ENCODE measurements at places on chromosomes 11 and 22.
A peak's percentile ranks its signal among the peaks of the same experiment; 100 is the strongest.

DNA sequence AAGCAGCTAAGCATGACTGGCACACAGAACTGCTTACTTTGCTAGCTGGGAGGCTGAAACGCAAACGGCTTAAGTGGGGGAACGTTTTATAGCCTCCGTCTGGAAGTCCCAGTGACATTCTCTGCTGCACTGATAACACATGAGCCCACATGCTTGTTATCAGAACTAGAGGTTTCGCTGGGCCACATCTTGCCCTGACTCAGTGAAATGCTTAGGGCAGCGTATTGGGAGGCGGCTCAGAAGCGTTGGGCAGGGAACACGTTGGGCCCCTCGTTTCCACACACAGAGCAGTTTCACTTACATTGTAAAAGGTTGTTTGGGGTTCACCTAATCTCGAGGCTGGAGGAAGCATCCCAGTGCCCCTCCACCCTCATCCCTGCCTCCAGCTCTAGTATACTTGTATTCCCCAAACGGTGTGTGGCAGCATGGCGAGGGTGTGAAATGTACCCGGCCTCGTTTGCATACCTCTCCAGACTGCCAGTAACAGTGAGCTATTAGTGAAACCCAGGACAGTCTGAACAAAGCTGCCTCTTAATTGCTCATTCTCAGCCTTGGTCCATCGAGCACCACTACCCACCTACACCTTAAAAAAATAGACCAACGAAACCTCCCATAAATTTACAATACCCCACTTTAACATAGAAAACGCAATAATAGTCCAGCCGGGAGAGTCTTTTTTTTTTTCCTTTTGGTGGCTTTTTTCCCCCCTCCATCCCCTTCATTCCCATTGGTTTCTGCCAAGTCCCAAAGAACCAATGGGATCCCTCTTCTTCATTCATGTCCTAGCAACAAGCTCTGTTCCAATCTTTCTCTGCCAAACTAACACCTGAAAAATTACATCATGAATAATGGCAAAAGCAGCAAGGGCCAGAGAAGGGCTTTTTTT, 218.8 kb upstream of the SORL1-AS1 start:
- no peak for DNase-seq

GRCh38 chr11:117807482-117808327, 10.7 kb upstream of the DSCAML1 start:
- DNase-seq: peak; percentile 85

- DNase-seq: no peak
Observed at GRCh38 chr11:75463106-75463774, 30.2 kb upstream of the KLHL35 start.

- no peak for DNase-seq
Observed at GRCh38 chr11:129985823-129986222, 16.8 kb downstream of the PRDM10 start.

DNA sequence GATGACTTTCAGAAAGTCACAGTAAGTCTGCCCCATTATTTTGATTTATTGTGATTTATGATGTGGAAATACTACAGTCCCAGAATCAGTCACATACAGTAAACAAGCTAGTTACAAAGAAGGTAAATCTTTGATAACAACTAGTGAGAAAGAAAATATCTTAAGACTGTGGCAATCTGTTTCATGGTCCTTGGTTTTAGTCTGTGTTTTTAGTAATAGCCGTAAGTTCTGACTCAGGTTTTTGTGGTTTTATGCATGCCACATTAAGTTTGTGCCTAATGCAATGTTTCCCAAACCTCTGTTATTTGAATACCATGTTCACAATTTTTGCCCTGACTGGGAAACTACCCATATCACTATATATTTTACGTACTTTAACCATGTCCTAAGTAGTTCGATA, 6.7 kb downstream of the CEP295 start:
- no peak for DNase-seq

- DNase-seq: no peak
Observed at GRCh38 chr11:42779555-42779954, 532.2 kb upstream of the API5 start.

DNA sequence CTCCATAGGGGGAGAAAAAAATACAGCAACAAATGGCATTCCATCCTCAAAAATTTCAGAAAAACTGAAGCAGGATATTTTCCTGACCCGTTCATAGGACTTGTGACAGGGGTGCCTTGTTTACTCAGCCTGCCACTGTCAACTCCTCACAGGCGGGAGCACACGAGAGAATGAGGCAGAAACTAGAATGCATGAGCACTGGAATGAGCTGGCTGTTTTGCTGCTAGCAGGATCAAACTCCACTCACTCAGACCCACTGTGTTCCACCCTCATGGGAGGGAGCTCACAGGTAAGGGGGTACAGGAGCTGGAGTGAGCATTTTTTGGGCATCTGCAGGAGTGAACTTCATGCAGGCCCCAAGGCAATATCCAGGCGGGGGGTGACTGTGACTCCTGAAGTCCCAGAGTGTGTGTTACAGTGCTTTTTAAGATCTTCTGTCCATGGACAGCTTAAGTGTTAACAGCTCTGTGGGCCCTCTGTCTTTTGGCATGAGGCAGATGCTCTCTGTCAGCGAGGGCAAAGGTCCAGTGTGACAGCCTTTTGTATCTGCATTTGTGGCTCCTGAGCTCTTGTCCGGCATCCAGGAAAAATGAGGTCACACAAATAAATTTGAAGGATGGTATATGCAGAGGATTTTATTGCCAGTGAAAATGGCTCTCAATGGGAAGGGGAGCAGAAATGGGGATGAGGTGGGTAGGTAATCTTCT, 905.7 kb upstream of the TENM4 start:
- no peak for DNase-seq
